ENCODE measurements at places on chromosomes 13 and 19. TPM values are rescaled to one million over a fixed set of nuclear protein-coding genes. Genes with fewer than 3 reads are reported as not detected.
A peak's percentile ranks its signal among the peaks of the same experiment; 100 is the strongest.

C13orf46 gene
- 4.9 TPM for total RNA-seq

ZNF554 gene
- 3.6 TPM for total RNA-seq

GRCh38 chr13:31043957-31044356 is 111.5 kb downstream of the TEX26 start:
- no peak for DNase-seq
- peaks cover 3% of the 10 kb centered on the region for H3K36me3 ChIP-seq
- no peak overlapping the region for H3K27ac ChIP-seq
- no peak overlapping the region for H3K4me3 ChIP-seq
- H3K27me3 ChIP-seq: peaks cover 17% of the 10 kb centered on the region

- peaks cover 35% of the 10 kb centered on the region for H3K27me3 ChIP-seq
- H3K36me3 ChIP-seq: no peaks in the 10 kb centered on the region
- peaks cover 1% of the 10 kb centered on the region for H3K4me1 ChIP-seq
- H3K27ac ChIP-seq: no peak overlapping the region
- H3K4me3 ChIP-seq: no peak overlapping the region
Observed at GRCh38 chr19:5397804-5398692, 57.2 kb upstream of the ZNRF4 start.

GRCh38 chr13:66886264-66886663 is 343.9 kb downstream of the PCDH9 start:
- no peaks in the 10 kb centered on the region for H3K27me3 ChIP-seq
- no peaks in the 10 kb centered on the region for H3K4me1 ChIP-seq
- no peak overlapping the region for H3K27ac ChIP-seq

DNA sequence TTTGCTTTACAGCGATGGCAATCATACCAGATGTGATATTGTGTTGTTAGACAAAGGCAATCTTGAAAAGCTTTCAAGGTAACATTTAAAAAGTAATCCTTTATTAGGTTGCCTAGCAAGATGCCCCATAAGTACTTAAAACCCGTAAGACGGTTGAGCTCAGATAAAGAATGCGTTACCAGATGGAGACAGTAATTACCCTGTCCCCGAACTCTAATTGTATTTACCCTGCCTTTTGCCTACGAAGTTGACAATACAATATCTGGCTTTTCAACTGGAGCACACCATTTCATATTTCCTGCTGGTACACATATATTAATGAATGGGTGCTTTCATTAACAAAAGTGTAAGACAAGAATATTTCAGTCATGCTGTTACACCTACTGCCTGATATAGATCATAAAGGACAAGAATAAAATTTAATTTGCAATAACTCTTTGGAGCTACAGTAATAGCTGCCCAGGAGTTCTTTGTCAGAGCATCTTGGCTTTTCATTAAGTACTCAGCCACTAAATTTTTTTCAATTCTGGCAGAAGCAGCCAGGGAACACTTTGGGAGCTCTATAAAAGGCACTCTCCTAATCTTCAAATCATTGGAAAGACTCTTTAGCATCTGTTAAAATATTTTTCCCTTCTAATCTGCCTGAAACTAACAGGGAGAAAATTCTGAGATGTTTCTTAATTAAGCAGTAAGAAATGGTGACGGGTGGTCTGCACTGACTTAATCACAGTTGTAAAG is 63.8 kb downstream of the DCT start:
- H3K36me3 ChIP-seq: peaks cover 19% of the 10 kb centered on the region
- DNase-seq: no peak
- no peaks in the 10 kb centered on the region for H3K27me3 ChIP-seq
- no peak overlapping the region for H3K4me3 ChIP-seq

DNA sequence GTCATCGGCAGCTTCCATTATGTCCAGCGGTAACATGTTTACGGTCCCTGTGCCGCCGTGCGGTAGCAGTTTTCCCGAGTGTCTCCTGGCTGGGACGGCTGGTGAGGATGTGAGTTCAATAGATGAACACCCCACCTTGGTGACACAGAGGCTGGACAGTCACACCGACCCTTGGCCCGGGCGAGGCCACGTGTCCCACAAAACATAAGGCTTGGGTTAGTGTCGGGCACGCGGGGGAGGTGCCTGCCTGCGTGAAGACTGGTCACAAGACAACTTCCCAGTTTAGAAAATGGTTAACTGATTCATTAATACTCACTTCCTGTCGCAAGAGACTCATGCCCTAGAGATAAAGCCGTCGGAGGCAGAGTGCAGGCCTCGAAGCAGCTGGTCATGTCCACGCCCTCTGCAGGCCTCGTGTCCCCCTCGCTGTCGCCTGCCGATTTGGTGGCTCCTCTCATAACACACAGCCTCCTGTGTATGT is 17.2 kb downstream of the RASA3 start:
- H3K27ac ChIP-seq: peak overlapping the region; percentile 15
- peak; percentile 26 for DNase-seq
- H3K36me3 ChIP-seq: peaks cover 8% of the 10 kb centered on the region
- peak overlapping the region; percentile 25 for H3K4me3 ChIP-seq
- peaks cover 40% of the 10 kb centered on the region for H3K4me1 ChIP-seq

GRCh38 chr19:48403606-48404005 is 10.1 kb downstream of the GRIN2D start:
- H3K27ac ChIP-seq: peak overlapping the region; percentile 82
- H3K4me3 ChIP-seq: peak overlapping the region; percentile 12
- DNase-seq: no peak
- no peaks in the 10 kb centered on the region for H3K36me3 ChIP-seq

GRCh38 chr19:7833225-7834099 is 3.4 kb downstream of the EVI5L start:
- no peaks in the 10 kb centered on the region for H3K36me3 ChIP-seq
- H3K4me3 ChIP-seq: no peak overlapping the region
- H3K27me3 ChIP-seq: peaks cover 2% of the 10 kb centered on the region
- DNase-seq: no peak
